ENCODE measurements at places on chromosomes 6 and 20.
A peak's percentile ranks its signal among the peaks of the same experiment; 100 is the strongest.

GRCh38 chr6:31877125-31877650, 1.6 kb downstream of the SLC44A4 start:
- peak; percentile 3 for DNase-seq

DNA sequence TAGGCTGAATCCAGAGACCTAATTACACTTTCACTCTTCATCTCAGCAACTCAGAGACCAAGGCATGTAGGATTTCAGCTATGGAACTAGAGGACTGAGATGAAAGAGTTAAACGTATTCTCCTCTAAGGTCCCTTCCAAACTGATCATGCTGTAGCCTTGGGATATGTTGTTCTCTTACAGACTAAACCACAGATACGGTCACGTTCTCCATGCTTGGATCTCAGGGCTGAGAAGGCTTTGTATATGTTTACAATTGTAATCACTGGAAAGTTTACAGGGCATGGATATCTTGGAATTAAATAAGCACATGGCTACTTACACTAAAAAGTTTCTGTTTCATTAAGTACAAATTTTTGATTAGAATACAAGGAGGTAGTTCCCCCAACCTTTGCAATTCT, 50.1 kb downstream of the PKIB start:
- DNase-seq = no peak

DNA sequence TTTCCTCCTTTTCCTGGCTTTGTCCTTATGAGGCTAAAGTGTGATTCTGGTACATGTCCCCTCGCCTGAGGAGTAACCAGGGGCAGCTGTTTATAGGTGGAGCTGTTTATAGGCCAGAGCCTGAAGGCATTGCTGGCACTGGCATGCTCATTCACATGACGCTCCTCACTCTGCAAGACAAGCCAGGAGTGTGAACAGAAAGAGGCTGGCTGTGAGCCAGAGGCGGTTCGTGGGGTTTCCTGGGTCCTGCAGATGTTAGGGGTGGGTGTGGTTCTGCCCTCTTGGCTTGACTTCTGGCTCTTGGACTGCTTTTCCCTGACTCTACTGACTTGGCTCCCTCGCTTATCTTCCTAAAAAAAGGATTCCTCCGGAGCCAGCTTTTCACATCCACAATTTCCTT, 12.8 kb upstream of the MDFI start:
- DNase-seq = no peak

DNA sequence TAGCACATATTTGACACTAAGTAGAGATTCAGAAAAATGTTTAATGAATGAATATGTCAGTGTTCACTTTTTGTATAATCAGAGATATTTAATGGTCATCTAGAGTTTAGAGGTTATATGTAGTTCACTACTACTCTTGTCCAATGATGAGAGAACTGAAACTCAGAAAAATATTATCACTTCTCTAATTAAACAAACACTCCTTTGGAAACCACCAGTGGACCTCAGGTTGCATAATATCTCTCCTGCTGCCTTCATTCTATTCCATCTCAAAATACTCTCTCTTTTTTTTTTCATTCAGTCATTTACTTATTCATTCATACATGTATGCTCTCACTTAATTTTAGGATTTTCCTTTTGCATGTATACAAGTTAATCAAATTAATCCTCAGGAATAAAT, 423.1 kb upstream of the RNF217 start:
- DNase-seq = no peak

DNA sequence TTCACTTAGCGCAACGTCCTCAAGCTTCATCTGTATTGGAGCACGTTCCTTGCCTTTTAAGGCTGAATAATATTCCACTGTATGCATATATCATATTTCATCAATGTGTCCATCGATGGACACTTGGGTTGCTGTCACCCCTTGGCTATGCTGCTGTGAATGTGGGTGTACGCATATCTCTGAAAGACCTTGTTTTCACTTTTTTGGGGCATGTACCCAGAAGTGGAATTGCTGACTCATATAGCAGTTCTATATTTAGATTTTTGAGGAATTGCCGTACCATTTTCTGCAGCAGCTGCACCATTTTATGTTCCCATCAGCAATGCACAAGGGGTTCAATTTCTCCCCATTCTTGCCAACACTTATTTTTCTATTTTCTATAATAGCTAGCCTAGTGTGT, 22.8 kb upstream of the SLC23A2 start:
- no peak for DNase-seq

DNA sequence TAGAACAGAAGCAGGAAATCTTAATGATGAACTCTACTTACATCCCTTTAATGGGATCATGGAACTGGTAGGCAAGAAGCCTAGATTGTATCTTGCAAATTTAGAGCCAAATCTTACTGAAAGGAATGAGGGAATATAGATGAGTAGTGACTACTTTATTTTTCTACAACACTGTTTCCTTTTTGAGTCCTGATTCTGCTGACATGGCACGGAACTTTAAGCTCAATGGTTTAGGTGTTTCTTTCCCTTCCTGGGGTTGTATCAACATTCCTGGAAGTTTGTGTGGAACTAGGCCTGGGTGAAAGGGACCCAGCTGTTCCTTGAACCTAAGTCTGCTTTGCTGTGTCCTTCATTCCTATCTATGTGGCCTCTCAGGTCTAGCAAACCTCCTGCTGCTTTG, 705.3 kb upstream of the FLRT3 start:
- no peak for DNase-seq

- no peak for DNase-seq
Observed at GRCh38 chr6:141641406-141641805, 491.3 kb upstream of the GJE1 start.

- DNase-seq = no peak
Observed at GRCh38 chr20:33110147-33110825, 30.8 kb downstream of the BPIFB4 start.

DNA sequence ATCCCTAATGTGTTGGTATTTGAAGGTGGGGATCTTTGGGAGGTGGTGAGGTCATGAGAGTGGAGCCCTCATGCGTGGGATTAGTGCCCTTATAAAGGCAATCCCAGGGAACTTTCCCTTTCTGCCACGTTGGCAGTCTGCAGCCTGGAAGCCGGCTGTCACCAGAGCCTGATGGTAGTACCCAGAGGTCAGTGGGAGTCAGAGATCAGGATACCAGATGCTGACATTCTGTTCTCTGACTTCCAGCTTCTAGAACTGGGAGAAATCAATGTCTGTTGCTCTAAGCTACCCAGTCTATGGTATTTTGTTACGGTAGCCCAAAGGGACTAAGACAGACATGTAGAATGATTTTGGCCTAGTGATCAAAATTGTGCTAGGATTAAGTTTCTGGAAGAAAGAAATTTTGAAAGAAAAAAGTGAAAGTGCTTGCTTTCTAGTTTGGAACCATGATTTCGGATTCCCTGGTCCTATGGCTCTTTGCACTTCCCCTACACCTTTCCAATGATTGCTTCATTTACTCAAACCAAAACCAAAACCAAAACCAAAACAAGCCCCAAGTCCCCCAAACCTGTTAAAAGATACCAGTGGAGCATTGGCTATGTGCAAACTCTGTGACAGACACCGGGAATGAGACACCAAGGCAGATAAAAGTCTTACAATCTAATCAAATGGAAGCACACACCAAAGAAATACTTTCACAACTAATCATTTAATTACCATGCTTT, 173.7 kb upstream of the ZNF217 start:
- no peak for DNase-seq

DNA sequence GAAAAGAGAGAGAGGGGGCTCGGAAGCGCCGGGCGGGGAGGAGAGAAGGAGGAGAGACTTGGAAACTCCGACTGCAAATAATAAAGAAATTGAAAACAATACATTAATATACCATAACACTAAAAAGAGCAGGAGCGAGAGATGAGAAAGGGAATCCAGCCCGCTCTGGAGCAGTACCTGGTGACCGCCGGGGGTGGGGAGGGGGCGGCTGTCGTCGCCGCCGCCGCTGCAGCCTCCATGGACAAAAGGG, 338 bp downstream of the E2F3 start:
- no peak for DNase-seq

DNA sequence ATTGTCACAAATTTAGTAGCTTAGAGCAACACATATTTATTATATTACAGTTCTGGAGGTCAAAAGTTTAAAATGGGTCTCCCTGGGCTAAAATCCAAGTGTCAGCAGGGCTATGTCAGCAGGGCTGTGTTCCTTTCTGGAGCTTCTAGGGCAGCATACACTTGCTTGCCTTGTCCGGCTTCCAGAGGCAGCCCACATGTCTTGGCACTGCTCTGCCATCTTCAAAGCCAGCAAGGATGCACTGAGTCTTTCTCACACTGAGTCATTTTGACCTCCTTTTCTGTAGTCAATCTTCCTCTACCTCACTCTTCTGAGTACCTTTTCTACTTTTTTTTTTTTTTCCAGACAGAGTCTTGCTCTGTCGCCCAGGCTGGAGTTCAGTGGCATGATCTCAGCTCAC, 39.0 kb downstream of the ADGRF4 start:
- DNase-seq = no peak

DNA sequence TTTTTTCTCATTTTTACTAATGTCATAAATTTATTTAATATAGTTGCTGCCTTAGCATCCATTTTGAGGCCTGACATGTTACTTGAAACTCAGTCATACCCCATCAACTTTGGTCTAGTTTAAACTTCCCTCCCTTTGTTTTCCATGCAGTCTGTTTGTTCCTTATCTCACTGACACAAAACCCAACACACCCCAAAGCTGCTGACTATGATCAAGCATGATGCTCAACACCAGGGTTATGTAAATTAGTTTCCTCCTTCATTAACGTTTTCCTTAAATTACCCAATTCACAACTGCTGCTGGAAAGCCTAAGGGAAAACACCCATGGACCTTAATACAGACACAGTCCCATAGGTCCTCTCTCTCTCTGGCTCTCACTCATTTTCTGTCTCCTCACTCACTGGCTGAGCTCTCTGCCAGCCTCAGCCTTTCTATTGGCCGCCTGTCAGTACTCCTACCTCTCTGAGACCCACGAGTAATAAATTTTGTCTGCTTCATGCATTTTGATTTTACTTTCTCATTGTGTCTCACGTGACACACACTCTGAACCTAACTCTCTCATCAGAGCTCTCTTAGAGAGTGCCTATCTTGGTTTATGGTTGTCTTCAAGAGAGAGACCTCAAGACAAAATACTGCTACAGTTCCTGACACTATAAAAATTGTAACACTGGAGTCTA, 904.5 kb downstream of the C6orf118 start:
- no peak for DNase-seq

DNA sequence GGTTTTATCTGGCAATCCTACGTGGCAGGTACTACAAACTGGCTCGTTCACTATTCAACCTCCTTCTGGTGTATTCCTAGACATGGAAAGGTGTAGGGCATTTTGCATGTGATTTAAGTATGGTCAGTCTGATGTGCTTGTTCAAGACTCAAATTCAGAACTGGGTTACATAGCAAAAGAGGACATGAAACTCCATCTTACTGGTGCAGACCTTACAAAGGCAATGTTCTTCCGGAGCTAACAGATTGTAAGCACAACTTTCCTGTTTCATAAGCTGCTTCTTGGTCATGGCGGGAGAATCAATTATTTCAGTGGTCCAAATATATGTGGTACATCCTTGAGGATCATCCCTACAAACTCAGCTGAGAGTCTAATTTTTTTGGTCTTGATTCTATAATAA, 703.4 kb downstream of the EPM2A start:
- no peak for DNase-seq

DNA sequence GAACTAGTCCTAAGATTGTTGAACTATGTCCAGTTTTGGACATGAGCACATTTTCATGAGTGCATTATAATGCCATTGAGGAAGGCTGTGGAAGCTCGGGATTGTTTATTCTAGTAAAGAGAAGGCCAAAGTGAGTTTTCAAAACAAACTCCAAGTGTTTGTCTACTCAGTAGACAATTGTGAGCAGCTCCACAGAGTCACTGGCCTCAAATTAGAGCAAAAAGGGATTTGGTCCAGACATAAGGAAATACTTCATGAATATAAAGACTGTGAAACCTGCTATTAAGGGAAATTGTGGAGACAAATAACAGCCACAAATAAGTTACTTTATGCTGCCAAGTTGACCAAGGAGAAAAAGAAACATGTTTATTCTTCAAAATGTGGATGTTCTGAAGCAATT, 42.6 kb upstream of the PREP start:
- no peak for DNase-seq

- DNase-seq = peak; percentile 11
Observed at GRCh38 chr6:128882560-128882959, 378 bp upstream of the LAMA2 start.

GRCh38 chr6:75396005-75396800, 97.4 kb downstream of the FILIP1 start:
- DNase-seq = no peak

DNA sequence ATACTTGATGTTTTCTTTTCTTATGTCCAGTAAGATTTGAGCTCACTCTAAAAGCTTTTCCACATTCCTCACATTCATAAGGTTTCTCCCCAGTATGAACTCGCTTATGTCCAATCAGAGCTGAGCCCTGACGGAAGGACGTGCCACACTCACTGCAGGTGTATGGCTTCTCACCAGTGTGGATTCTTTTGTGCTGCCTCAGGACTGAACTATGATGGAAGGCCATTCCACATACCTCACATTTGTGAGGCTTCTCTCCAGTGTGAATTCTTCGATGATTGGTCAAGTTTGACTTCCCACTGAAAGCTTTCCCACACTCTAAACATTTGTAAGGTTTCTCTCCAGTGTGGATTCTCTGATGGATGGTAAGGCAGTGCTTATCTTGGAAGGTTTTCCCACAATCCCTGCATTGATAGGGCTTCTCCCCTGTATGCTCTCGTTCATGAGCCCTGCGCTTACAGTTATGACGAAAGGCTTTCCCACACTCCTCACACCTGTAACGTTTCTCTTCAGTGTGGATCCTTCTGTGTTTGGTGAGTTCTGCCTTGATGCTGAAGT, 9.9 kb downstream of the ZNF311 start:
- DNase-seq = no peak

DNA sequence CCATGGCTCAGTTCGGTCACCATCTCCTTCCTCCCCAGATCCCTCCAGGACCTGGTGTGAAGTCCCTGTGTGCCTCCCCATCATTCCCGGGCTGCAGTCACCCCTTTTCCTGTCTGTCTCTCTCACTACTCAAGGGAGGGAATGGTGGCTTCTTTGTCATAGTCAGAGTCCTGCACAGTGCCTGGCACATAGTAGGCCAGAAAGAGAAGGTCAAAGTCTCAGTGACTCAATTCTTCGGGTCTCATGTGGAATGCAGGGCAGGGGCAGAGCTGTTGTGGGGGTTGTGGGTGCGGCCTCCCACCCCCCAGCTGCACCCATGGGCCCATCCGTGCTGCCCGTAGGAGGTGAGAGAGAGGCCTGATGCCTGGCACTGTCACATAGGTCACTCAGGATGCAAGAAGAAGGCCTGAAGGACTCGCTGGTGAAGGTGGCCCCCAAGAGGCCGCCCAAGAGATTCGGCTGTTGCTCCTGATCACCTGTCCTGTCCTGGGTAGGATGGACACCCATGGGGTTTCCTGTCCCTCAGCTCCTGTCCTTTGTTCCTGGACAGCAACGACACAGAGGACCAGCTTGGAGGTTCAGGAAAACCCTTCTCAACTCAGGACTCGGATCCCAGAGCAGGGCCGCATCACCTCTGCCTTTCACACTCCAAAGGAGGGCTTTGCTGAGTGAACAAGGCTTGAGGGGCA, 34.1 kb downstream of the RAB44 start:
- no peak for DNase-seq
